Renal cortex interstitium (tissue), 15 donors: ENCODE measurements at places on chromosomes 6 and 20.

GRCh38 chr6:26268659-26269402 lies 96.2 kb upstream of the BTN3A2 start:
- DNase-seq, result no peak

GRCh38 chr6:33622456-33623431 lies 1.6 kb downstream of the ITPR3 start:
- no peak for DNase-seq

DNA sequence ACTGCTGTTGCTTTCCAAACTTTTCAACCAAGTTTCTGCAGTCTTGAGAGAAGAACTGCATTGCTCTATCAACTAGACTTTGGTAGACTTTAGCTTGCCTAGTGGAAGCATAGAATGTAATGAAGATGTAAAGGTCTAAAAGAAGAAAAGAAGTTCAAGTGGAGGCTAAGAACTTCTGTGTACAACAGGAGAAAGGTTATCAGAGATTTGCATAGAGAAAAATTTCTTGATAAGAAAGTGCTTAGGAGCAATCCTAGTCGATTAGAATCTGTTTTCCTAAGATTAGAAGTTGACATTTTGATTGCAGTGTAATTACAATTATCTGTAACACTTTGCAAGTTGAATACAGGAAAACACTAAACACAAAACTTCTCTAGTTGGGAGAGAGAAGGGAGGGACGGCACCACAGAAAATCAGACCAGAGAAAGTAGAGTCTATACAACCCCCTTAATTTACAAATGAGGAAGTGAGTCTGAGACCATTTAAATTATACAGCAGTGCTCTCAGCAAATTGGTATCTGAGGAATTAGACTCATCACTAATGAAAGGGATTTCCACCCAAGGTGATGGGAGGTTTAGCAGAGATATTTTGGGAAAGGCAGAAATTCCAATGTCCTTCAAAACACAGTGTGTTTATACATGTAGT lies 194.3 kb upstream of the MARCKS start:
- no peak for DNase-seq

DNA sequence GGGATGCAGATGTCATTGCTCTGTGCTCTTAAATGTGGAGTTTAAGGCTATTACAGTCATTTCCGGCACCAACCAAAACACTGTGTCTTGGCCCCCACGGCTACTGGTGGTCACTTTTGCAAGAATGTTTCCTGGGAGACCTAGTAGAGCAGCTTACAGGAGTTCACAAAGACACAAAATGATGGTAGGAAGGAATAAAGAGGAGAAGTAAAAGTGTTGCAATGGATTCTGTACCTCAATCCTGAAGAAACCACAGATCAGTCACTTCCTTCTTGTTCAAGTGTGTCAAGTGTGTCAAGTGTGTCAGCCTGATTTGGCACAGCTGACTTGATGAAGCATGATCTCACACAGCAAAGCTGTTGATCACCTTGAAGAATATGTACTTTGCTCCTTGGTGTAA lies 344.0 kb downstream of the PLCB1 start:
- DNase-seq, result no peak
